NCI-H774 (cell line): ENCODE measurements at places on chromosomes 1 and 21.

DNA sequence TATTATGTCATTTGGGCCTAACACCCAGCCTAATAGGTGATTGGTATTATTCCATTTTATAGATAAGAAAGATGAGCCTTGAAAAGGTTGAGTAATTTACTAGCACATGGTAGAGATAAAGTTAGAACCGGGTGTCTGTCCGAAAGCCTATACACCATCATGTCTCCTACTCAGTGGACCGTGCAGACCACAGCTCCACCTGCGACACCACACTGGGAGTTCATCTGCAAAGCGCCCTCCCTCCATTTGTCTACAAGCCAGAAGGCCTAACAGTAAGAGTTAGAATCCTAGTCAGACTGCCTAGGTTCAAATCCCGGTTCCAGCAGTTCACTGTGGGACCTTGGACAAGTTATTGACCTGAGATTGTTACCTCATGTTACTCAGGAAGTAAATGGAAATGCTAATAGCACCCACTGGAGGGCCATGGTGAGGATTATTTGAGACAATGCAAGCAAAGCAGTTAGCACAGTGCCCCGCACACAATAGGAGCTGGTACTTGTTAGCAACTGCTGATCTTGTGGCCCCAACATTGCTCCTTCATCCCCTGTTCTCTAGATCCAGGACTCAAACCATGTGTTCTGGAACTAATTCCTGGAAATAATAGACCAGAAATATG lies 20.5 kb downstream of the ARMH1 start:
- no peak for DNase-seq

GRCh38 chr1:10663678-10664035 lies 132.8 kb downstream of the CASZ1 start:
- no peak for DNase-seq

DNA sequence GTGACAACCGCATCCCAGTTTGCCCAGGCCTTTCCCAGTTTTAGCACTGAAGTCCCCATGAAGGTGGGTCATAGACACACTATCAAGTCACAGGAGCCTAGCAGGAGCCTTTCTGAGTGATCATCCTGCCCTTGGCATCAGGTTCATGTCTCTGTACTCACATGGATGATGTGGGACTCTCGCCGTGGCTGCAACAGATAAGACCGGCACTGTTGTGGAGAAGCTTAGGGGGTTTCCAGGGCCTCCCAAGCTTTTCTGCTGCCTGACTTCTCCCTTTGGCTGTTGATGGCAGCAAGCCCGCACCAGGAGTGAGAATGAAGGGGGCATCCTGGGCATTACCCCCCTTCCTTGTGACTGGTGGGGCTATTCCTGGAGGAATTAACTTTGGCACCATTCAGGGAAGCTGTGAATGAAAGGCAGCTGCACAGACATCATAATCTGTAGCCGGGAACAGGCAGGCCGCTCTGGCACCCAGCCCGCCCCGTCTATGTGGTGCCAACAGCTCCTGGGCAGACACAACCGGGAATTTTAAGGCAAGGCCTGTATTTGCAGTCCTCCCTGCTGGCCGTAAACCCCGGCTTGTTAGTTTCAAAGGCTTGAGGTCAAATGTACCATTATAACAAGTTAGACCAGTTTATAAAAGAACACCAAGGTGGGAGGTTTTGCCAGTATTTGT lies 148.6 kb downstream of the HUNK start:
- DNase-seq, result no peak

DNA sequence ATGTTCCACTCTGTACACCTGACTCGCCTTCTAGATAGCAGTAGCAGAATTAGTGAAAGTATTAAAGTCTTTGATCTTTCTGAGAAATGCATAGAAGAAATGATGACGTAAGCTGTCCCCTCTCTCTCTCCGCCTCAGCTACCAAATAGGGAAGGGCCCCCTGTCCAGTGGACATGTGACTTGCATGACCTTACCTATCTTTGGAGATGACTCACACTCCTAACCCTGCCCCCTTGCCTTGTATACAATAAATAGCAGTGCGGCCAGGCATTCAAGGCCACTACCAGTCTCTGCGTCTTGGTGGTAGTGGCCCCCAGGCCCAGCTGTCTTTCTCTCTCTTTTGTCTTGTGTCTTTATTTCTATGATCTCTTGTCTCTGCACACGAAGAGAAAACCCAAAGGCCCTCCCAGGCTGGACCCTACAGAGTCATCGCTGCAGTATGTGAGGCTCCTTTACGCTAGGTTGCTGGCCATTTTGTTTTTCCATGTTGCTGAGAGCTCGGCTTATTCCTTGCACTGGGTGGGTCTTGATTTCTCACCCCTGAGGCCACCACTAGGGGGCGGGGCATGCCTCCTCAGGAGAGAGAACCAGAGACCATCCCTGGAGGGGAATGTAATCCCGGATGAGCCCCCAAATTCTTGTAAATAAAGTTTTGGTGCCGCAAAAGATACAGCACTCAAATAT lies 16.0 kb upstream of the ZBTB8B start:
- peak; percentile 13 for DNase-seq

DNA sequence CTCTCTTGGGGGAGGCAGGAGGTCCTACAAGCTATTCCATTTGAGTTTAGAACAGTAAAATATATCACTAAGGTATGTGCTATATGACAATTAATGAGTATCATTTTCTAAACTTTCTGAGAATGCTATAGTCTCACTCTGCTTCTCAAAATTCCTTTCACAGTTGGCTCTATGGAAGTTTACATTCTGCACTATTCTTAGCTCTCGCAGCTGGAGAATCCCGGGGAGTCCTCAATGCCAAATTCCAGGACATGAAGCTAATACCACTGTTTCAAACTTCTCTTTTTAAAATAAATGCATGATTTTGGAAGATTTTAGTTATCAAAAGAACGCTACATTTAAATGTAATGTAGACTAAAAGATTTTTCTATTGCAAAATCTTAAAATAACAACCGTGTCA lies 22.4 kb upstream of the PALMD start:
- DNase-seq, result no peak

GRCh38 chr1:65605621-65606020 lies 185.2 kb downstream of the LEPR start:
- no peak for DNase-seq

GRCh38 chr1:117371441-117372151 lies 4.3 kb downstream of the MAN1A2 start:
- no peak for DNase-seq

DNA sequence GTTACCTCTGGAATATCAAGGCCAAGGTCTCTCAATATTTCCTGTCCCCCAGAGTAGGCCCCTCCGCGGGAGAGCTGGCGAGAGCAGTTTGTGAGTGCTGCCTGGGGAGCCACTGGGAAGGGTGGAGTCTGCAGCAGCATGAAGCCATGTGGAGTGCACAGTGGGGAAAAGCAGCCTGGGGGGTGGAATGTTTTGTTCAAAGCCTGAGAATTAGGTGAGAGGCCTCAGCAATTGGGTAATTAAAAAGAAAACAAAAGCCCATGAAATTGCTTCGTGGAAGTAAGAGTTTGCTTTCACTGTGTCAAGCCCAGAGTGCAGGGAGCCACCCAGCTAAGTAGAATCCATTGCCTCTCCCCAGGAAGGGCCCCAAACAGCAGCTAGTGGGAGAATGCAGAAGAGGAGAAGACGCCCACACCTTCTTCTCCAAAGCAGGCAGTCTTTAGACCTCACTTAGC lies 30.2 kb upstream of the DISC1 start:
- no peak for DNase-seq

DNA sequence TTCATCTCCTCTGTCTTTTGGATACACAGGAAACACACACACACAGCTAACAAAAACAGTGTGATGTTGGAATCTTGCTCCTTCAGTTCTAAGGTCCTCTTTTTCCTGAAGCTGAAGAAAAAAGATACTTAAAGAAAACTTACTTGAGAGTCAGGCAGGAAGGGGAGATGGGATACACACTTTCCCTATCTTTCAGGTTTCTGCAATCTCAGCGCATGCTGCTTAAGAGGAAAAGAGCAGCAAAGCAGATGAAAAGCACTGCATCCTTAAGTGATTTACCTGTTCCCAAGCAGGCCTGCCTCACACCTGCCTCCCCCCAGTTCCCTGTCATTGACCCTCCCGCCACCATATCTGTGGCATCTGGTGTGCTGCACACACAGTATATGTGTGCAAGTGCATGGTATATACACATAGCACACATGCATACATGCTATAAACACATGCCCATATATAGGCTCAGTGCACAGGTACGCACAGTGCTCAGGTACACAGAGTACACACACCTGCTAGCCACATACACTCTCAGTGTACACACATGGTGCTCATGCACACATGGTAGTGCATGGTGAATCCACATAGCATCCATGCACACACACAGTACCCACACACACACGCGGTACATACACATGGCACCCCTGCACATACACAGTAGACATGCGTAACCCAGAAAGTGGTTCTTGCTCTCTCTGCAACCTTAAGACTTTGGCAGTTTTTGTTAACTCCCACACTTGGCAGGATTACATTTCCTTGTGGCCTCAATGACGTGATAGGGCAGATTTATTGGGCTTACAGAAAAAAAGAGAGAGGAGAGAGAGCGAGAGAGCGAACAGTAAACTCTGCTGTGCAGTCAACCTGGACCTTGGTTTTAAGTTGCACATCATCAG lies 166.9 kb downstream of the TOMM20 start:
- no peak for DNase-seq

DNA sequence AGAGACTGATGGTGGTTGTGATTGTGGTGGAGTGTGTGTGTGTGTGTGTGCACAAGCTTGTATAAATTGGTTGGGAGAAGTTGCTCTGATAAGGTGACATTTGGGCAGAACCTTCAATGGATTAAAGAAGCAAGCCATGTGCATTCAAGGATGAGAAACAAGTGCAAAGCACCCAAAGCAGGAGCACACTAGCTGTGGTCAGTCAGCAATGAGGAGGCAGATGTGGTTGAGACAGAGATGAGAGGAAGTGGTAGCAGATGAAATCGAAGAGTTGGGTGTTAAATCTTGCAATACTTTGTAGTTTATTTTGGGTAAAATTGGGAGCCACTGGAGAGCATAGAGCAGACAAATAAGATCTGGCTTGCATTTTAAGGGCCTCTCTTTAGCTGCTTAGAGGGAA lies 4.4 kb upstream of the PGBD5 start:
- no peak for DNase-seq

DNA sequence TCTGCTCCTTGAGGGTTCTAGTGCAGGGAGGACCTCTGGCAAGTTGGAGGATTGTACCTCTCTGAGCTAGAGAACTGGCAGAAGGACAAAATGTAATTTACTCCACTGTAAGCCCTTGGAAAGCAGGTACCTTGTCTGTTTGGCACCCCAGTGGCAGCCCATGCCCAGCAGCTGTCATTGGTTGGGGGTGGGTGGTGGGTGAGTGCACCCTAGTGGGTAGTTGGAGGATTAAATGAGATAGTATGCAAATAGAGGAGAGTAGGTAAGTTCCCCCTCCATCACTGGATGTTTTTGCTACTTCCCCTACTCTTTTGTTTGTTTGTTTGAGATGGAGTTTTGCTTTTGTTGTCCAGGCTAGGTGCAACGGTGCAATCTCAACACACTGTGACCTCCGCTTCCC lies 69.8 kb downstream of the RYR2 start:
- no peak for DNase-seq

GRCh38 chr21:36384885-36385232 lies 333 bp upstream of the CHAF1B start:
- no peak for DNase-seq

GRCh38 chr1:6912518-6912917 lies 127.3 kb downstream of the CAMTA1 start:
- no peak for DNase-seq

DNA sequence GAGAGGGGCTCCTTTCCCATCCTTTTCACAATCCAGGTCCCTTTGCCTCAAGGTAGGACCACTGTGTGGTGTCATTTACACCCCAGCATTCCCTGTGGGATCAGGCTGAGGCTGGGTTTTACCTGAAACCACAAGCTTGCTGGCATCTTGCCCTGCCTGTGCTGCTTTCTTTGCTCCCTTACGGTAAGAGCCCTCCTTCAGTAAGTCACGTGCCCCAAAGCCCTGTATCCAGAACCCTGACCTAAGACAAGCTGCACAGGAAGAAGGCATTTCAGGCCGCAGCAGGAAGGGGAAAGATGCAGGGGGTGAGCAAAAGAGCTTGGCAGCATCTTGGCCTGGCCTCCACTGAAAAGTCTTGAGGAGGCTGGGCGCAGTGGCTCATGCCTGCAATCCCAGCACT lies 58.4 kb downstream of the KLHDC7A start:
- DNase-seq, result no peak

DNA sequence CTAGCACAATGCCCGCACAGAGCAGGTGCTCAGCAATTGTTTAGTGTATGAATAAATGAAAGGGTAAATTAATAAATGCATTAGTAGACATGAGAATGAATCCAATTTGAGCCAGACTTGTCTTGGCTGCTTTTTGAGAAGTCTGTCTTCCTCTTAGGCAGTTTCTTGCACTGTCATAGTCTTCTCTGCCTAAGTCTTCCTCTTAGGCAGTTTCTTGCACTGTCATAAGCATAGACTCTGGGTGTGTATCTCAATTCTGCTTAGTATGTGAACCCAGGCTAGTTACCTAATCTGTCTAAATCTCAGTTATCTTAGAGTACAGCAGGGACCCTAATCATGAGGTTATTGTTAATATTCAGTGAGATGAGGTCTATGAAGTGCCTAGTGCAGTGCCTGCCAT lies 27.2 kb downstream of the NHLH2 start:
- no peak for DNase-seq

DNA sequence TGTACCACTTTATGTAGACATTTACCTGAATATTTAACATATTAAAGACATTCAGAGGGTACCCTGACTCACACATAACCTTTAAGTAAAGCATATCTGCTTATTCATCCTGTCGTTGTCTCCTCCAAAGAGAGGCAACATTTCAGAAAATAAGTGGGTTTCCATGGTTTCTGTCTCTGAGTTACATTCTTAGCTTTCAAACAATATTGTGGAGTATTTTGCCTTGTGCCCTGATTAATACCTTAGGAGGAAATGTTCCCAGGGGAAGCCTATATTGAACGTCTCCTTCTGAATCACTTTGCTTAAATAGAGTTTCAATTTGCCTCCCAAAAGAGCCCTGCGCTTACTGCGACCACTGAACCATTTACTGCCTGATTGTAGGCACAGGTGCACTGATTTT lies 26.1 kb downstream of the PALMD start:
- no peak for DNase-seq

- no peak for DNase-seq
Measured at GRCh38 chr1:108601708-108602410, 42.0 kb downstream of the EEIG2 start.

DNA sequence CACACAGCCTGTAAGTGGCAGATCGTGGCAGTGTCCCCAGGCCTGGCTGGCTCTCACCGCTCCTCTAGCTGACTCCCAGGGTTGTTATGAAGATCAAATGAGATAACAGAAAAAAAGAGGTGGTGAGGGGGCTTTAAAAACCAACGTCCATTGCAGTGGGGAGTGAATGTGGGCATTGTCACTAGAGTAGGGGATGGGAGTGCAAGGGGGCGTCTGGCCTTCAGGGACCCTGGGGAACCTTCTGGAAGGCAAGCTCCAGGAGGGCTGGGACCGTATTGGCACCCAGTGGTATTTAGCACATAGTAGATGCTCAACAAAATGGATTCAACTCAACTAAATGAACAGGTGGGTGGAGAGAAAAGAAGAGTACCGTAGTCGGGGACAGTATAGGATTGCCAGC lies 3.4 kb downstream of the PLA2G2D start:
- no peak for DNase-seq

GRCh38 chr1:64581135-64581842 lies 111.4 kb downstream of the CACHD1 start:
- DNase-seq, result no peak

- DNase-seq, result no peak
Measured at GRCh38 chr1:205071028-205071409, 13.2 kb downstream of the TMEM81 start.

GRCh38 chr1:201456499-201457309 lies 12.3 kb downstream of the PHLDA3 start:
- DNase-seq, result no peak

- no peak for DNase-seq
Measured at GRCh38 chr1:23184212-23184934, 15.7 kb upstream of the LUZP1 start.
